Activated CD8-positive, alpha-beta memory T cell treated with anti-CD3 and anti-CD28 coated beads for 1 hour (primary cell): ENCODE measurements at places on chromosomes 16 and 17.

- DNase-seq = no peak
Measured at GRCh38 chr17:82913304-82914043, 73.7 kb upstream of the ZNF750 start.

- DNase-seq = no peak
Measured at GRCh38 chr17:42541041-42541833, 5.2 kb downstream of the NAGLU start.

DNA sequence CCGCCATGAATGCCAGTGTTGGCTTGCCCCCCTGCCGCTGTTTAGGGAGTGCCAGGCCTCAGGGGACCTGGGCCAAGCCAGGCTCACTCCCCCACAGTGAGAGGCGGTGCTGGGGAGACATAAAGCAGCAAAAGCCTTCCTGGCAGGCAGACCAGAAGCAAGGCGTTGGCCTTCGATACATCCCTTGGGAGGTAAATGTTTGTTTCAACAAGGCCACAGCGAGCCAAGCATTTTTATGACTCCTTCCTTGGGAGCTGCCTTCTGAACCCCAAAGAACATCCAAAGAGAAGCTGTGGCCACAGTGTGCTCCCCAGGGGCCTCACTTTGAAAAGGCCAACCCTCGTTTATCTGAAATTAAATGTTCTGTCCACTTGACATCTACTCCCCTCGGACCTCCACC, 119.7 kb upstream of the CIBAR2 start:
- no peak for DNase-seq

DNA sequence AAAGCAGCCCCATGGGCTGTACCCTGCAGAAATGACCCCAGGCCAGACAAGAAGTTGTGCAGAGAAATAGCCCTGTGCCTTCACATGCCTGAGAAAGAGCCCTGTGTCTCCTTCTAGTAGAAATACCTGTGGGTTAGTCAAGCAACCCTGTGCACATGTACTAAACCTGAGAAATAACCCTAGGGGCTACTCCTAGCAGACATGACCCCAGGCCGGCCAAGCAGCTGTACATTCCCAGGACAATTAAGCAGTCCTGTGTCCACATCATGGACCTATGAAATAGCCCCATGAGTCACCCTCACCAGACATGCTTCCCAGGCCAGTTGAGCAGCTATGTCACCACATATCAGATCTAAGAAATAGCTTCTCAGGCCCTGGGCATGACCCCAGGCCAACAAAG, 519.7 kb upstream of the CA10 start:
- DNase-seq = no peak

DNA sequence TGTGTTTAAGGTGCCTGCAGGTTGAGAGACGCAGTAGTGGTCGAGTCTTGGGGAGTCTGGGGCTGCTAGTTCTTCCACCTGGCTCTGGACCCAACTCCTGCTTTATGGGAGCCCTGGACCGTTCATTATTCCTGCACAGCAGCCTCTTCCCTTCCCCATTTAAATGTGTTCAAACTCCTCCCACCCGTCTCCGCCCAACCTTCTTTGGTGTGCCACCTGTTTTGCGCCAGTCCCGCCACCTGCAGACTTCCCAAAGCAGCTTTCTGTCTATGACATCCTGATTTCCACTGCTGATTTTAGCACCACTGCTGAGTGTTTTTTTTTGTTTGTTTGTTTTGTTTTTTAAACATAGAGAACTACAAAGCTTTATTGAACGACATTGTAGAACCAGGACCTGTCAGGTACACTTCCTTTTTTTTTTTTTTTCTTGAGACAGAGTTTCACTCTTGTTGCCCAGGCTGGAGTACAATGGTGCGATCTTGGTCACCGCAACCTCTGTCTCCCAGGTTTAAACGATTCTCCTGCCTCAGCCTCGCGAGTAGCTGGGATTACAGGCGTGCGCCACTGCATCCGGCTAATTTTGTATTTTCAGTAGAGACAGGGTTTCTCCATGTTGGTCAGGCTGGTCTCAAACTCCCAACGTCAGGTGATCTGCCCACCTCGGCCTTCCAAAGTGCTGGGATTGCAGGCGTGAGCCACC, 12.8 kb downstream of the ADORA2B start:
- DNase-seq = no peak

- DNase-seq = no peak
Measured at GRCh38 chr17:45656527-45657181, 127.5 kb upstream of the CRHR1 start.

- peak; percentile 69 for DNase-seq
Measured at GRCh38 chr17:44533533-44534246, 23.6 kb upstream of the FZD2 start.

DNA sequence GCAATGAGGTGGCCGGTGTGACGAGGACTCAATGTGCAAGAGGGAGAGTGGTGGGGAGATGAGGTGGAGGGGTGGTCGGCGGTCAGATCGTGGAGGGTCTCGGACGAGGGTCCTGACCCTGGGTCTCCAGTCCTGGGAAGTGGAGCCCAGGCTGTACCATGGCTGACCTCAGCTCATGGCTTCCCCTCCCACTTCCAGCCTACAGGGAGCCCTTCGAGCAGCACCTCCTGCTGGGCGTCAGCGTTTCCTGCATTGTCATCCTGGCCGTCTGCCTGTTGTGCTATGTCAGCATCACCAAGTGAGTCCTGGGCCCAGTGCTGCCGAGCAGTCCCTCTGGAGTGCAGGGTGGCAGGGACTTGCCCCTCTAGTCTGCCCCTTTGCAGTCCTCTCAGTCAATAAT, 41.8 kb downstream of the IL4R start:
- DNase-seq = no peak

GRCh38 chr16:89007371-89008249, 30.6 kb upstream of the CBFA2T3 start:
- DNase-seq = no peak

DNA sequence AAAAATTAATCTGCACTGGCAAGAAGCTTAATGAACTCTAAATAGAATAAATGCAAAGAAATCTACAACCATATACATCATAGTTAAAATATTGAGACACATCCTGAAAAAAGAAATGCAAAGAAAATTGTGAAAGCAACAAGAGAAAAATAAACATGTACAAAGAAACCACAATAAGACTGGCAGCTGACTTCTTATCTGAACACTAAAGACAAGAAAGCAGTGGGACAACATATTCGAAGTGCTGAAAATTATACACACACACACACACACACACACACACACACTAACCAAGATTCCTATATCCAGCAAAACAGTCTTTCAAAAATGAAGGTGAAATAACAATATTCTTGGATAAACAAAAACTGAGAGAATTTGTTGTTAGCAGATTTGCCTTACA, 366.5 kb upstream of the C16orf82 start:
- no peak for DNase-seq

GRCh38 chr17:75478508-75478907, 22.1 kb downstream of the TMEM94 start:
- DNase-seq = no peak

DNA sequence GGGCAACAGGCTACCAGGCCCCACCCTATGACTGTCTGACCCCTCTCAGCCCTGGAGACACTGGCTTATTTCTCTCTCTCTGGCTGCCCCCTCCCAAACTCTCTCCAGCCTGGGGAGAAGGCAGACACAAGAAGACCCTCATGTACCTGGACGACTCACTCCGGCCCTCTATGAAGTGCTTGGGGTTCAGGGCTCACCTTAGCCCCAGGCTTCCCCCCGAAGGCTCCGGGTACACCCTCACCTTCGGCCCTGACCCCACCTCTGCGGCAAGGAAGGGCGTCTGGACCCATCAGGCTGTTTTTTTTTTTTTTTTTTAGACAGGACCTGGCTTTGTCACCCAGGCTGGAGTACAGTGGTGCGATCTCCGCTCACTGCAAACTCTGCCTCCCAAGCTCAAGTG, 906 bp upstream of the CARMIL2 start:
- no peak for DNase-seq

- DNase-seq = no peak
Measured at GRCh38 chr17:48579471-48579759, 1.3 kb upstream of the HOXB4 start.

GRCh38 chr16:50068550-50068949, 2.8 kb downstream of the HEATR3 start:
- DNase-seq = no peak

DNA sequence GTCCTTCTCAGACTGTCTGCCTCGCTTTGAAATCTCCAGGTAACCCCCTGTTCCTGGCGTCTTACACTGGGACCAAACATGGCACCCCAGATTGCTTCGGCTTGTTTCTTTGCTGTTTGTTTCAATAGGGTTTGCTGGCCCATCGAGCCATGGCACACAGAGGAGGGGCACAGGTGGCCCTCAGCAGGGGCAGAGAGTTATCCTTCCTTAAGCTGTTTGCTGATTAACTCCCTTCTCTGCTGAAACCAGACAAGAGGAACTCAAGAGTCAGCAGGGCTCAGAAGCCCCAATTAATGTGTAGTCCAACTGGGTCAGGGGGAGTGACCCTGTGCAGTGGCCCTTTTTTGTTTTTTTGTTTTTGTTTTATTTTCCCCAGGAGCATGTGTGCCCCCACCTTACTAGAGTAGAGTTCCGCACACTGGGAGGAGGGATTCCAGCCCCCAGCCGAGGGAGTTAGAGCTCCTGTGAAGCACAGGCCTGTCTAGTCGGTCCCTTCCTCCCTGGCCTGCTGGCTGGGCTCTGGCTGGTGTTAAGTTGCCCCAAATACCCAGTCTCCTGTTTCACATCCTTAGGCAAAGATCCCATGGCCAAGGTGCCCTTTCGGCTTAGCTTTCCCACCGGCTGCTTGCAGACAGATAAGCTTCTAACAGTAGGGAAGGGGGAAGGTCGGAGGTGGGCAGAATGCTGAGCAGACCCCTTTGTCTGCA, 39.3 kb downstream of the YPEL2 start:
- DNase-seq = no peak

GRCh38 chr16:82857693-82858365, 231.1 kb downstream of the CDH13 start:
- DNase-seq = no peak

GRCh38 chr16:72428681-72429376, 256.9 kb upstream of the PMFBP1 start:
- no peak for DNase-seq
